ENCODE measurements at places on chromosomes 7 and 10. TPM values are rescaled to one million over a fixed set of nuclear protein-coding genes. Genes with fewer than 3 reads are reported as not detected.

STEAP4 gene
- total RNA-seq, result not detected

IL6 gene
- 1.9 TPM for total RNA-seq

ETV1 gene
- 3.2 TPM for total RNA-seq

GJD4 gene
- not detected for total RNA-seq

HSPA14 gene
- 49.5 TPM for total RNA-seq

OR2A1 gene
- total RNA-seq, result not detected

ADRB1 gene
- total RNA-seq, result 1.2 TPM

NUTM2E gene
- total RNA-seq, result 0.40 TPM

PKD2L1 gene
- total RNA-seq, result 0.06 TPM

AKR1D1 gene
- total RNA-seq, result not detected

SPDYE2B gene
- not detected for total RNA-seq

FKBP6 gene
- total RNA-seq, result not detected

GIMAP5 gene
- 0.24 TPM for total RNA-seq

WASHC2C gene
- total RNA-seq, result 19.1 TPM

CALCR gene
- not detected for total RNA-seq

STEAP1 gene
- 13.6 TPM for total RNA-seq

HECW1 gene
- total RNA-seq, result 13.5 TPM

SPDYE11 gene
- total RNA-seq, result not detected

IFIT3 gene
- total RNA-seq, result 5.0 TPM
